ENCODE measurements at places on chromosomes 5 and 9.

- DNase-seq: no peak
Measured at GRCh38 chr5:90803876-90804275, 245.3 kb downstream of the ADGRV1 start.

GRCh38 chr5:91534332-91534731, 151.2 kb upstream of the ARRDC3 start:
- no peak for DNase-seq

DNA sequence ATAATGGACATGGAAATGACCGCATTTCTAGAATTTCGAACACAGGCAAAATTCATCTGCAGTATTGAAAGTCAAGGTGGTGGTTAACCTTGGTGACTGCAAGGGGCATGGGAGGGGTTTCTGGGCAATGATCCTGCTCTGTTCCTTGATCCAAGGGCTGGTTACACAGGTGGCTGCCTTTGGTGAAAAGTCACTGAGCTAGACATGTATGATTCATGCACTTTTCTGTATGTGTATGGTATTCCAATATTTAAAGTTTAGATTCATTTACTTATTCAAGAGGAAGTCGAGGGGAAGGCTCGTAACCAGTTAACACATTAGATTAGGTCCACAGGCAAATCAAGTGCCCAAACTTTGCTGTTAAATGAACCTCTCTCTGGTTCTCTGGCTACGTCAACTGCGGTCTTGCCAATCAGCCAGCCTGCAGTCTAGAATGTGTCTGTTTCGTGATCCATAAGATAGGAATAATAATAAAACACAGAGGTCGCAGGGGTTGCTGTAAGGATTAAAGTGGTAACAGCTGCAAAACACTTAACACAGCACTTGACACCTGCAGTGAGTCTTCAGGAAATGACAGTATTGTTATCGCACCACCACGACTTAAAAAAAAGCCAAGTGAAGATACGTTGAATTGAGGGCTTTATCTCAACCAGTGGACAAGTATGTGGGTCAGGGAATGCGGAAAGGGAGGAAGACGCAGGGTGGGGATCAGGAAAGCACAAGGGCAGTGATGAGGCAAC, 92.5 kb downstream of the TLE1 start:
- no peak for DNase-seq

GRCh38 chr9:19989213-19989612, 200.4 kb upstream of the SLC24A2 start:
- DNase-seq: no peak

GRCh38 chr5:149633476-149634350, 52.4 kb downstream of the ARHGEF37 start:
- no peak for DNase-seq

GRCh38 chr9:81375187-81376100, 313.9 kb downstream of the TLE1 start:
- no peak for DNase-seq

DNA sequence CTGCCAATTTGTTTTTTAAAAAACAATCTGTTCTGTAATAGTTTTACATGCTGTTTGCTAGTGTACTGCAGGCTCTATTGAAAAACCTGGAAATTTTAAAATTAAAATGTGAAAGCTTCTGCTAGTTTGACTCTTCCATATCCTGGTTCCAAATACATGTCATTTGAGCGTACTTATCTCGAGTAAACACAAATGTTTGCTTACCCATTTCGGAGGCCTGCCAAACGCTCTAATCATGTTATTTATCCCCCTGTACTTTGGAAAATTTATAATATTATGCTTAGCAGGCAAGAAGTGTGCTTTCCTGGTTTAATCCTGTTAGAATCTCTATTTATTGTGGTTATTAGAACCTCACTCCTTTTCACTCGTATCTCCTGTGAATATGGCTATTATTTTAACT, 476.8 kb upstream of the CYLC2 start:
- no peak for DNase-seq

GRCh38 chr9:13166996-13167395, 112.5 kb downstream of the MPDZ start:
- no peak for DNase-seq

DNA sequence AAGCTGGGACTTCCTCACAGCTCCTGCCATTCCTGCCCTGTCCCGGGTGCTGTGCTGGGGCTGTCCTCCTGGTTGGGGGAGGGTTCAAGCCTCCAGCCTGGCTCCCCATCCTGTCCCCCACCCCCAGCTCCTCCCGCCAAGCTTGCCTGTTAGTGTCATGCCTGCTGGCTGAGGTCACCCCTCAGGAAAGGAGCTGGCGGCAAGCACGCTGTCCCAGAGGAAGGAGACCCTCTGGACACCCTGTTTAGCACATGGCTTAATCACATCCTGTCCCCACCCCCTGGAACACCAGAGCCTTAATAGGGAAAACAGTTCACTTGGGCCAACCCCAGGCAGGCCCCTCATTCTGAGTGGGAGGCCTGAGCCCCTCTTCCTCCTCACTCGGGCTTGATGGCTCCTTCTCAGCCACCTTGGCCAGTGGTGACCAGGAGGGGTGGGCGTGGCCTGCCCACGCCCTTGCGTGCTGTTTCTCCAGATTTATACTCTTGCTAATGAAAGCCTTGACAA, 9.2 kb upstream of the PHYHD1 start:
- DNase-seq: no peak

- DNase-seq: no peak
Measured at GRCh38 chr9:27963836-27964235, 390.6 kb upstream of the C9orf72 start.

DNA sequence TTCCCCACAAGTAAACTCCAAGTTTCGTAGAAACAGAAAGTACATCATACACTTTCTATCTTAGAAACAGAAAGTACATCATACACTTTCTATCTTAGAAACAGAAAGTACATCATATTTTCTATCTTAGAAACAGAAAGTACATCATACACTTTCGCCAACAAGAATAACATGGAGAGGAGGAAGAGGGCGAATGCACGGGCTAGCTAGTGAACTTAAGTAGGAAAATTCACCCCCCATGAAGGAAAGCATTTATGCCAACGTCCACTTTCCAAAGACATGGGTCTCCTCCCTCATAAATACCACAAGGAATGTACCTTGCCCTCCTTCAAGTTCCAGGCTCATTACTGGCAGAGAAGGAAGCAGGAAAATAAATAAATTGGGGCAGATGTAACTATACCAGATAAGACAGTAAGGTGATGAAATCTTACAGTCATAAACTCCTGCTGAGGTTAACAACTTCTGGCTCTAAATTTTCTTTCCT, 64.7 kb downstream of the FRMD3 start:
- DNase-seq: no peak

DNA sequence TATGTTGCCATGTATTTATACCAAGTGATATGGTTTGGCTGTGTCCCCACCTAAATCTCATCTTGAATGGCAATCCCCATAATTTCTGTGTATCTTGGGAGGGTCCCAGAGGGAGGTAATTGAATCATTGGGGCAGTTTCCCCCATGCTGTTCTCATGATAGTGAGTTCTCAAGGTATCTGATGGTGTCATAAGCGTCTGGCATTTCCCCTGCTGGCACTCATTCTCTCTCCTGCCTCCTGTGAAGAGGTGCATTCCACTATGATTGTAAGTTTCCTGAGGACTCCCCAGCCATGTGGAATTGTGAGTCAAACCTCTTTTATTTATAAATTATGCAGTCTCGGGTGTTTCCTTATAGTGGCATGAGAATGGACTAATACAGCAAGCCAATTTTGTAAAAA, 140.8 kb upstream of the ADAMTSL1 start:
- DNase-seq: no peak

DNA sequence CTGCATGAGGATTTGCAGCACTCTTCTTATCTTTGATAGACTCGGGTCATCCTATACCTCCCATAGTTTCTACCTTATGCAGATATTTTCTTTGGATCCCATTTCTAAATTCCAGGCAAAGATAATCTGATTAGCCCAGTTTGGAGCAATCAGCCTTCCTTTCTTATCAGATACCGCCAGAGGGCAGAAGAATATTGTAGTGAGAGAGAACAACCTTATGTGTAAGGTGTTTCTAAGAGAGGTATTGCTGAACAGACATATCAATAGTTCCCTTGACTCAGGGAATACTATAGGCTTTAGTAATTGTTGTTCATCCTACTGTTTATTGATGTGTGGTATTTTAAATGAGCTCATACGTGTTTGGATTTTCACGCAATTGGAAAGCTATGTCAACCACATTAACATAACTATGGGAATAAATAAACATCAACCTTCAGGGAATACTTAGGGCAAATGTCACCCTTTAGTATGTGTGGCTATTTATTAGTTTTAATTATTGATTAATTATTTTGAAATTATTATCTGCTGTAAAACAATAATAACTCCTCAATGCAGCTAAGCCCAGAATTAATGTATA, 1435.2 kb upstream of the CDH9 start:
- no peak for DNase-seq

GRCh38 chr9:124222918-124223720, 34.6 kb upstream of the NEK6 start:
- DNase-seq: no peak

GRCh38 chr9:115142517-115143270, 24.7 kb upstream of the TNC start:
- DNase-seq: no peak

DNA sequence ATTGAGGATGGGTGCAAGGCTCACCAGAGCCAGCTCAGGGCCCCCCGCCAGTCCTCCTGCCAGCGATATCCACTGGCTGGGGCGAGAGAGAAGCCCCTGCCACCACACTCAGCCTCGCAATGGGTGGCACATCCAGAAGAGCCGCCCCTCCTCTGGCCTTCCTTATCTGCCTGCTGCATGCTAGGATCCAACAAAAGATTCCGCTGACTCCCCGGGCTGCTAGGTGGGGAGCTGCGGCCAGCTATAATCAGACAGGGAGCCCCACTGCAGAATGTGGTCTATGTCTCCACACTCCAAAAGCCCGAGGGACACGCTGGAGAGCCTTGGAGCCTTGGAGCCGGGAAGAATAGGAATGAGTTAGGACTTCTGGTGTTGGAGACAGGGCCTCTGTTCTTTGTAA, 32.8 kb downstream of the COL23A1 start:
- DNase-seq: no peak

- no peak for DNase-seq
Measured at GRCh38 chr9:77679088-77679487, 31.0 kb upstream of the GNA14 start.

DNA sequence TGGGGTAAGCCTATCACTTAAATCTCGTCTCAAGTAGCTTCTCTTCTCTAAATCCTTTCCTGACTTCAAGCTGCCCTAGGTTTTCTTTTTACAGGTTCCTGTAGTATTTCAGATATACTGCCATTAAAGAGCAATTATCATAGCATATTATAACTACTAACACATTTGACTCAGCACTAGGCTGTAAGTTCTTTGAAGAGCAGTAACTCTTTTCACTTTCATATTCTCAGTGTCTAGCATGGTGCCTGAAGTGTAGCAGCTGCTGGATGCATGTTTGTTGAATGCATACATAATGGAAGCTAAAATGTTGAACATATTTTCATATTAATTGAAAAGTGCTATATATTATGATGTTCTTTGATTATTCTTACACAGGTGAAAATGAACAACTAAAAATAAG, 22.5 kb downstream of the CCDC152 start:
- DNase-seq: no peak

DNA sequence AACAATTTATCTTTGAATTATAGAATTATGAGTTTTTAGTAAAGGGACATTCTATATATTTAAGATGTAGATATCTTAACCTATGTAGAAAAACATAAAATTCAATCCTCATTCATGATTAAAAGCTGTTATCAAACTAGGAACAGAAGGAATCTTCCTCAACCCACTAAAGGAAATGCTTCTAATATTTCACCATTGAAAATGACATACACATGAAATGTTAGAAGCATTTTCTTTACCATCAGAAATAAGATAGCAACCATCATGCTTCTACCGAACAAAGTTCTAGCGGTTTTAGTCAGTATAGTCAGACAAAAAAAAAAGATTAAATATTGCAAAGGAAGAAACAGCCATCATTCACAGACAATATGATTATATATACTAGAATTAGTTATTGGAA, 32.2 kb downstream of the SHOC1 start:
- DNase-seq: no peak
